ENCODE measurements at places on chromosomes 16 and 17. TPM values are rescaled to one million over a fixed set of nuclear protein-coding genes. Genes with fewer than 3 reads are reported as not detected.

Gene FBXW10
- total RNA-seq = not detected

Gene ARHGAP44
- total RNA-seq = 9.9 TPM

Gene CEP295NL
- total RNA-seq = 0.79 TPM

Gene ANKFN1
- total RNA-seq = not detected
